ENCODE measurements at places on chromosomes 12 and 14. TPM values are rescaled to one million over a fixed set of nuclear protein-coding genes. Genes with fewer than 3 reads are reported as not detected.

The MYL2 gene
- total RNA-seq: not detected

The FGF6 gene
- not detected for total RNA-seq

The OR6C2 gene
- not detected for total RNA-seq

The TSHR gene
- total RNA-seq: not detected

The CD163L1 gene
- total RNA-seq: 0.52 TPM

The OAS2 gene
- 0.22 TPM for total RNA-seq

The STON2 gene
- 0.65 TPM for total RNA-seq

The ARHGDIB gene
- total RNA-seq: 1.1 TPM

The FGD6 gene
- total RNA-seq: 18.7 TPM

The SLC5A8 gene
- not detected for total RNA-seq

The JAG2 gene
- total RNA-seq: 24.5 TPM

The SAMD15 gene
- 2.6 TPM for total RNA-seq

The SPX gene
- total RNA-seq: 2.0 TPM

The SYNDIG1L gene
- total RNA-seq: not detected

The JPH4 gene
- not detected for total RNA-seq

The OAS1 gene
- 66.8 TPM for total RNA-seq

The CRIP2 gene
- total RNA-seq: 92.8 TPM

The ITPR2 gene
- total RNA-seq: 2.0 TPM

The TRPV4 gene
- total RNA-seq: 0.10 TPM

The TMPO gene
- 87.3 TPM for total RNA-seq

The MTA1 gene
- total RNA-seq: 72.8 TPM

The LTB4R gene
- total RNA-seq: 6.6 TPM

The C12orf76 gene
- total RNA-seq: 5.4 TPM

The KLRK1 gene
- total RNA-seq: not detected

The ST8SIA1 gene
- 0.06 TPM for total RNA-seq

The LBHD2 gene
- total RNA-seq: not detected

The LRIG3 gene
- total RNA-seq: 6.2 TPM

The TCL1B gene
- not detected for total RNA-seq

The FSCB gene
- total RNA-seq: not detected

The PMEL gene
- total RNA-seq: 0.65 TPM

The PHETA1 gene
- 8.9 TPM for total RNA-seq

The DRAM1 gene
- total RNA-seq: 29.4 TPM

All from A549 treated with CpdA at 1 μM for 4 hours (cell line).